ENCODE measurements at places on chromosomes 3 and 15. TPM values are rescaled to one million over a fixed set of nuclear protein-coding genes. Genes with fewer than 3 reads are reported as not detected.

DNA sequence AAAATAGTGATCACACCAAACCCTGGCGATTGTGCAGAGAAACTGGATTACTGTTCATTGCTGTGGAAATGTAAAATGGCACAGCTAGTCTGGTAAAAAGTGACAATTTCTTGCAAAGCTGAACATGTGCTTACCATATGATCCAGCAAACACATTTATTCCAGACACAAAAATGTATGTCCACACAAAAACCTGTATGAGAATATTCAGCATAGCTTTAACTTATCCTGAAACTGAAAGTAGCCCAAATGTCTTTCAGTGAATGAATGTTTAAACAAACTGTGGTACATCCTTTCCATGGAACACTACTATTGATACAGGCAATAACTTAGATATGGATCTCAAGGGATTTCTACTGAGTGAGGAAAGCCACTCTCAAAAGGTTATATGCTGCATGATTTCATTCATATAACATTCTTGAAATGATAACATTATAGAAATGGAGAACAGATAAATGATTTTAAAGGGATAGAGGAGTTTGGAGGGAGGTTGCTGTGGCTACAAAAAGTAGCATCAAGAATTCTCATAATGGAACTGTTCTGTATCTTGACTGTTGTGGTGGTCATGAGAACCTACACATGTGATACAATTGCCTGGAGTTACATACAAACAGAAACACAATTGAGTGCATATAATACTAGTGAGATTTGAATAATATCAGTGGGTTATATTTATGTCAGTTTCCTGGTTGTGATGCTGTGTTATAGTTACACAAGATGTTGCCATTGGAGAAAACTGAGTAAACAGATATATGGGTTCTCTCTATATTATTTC lies 70.7 kb upstream of the DPH6 start:
- no peak for DNase-seq

DNA sequence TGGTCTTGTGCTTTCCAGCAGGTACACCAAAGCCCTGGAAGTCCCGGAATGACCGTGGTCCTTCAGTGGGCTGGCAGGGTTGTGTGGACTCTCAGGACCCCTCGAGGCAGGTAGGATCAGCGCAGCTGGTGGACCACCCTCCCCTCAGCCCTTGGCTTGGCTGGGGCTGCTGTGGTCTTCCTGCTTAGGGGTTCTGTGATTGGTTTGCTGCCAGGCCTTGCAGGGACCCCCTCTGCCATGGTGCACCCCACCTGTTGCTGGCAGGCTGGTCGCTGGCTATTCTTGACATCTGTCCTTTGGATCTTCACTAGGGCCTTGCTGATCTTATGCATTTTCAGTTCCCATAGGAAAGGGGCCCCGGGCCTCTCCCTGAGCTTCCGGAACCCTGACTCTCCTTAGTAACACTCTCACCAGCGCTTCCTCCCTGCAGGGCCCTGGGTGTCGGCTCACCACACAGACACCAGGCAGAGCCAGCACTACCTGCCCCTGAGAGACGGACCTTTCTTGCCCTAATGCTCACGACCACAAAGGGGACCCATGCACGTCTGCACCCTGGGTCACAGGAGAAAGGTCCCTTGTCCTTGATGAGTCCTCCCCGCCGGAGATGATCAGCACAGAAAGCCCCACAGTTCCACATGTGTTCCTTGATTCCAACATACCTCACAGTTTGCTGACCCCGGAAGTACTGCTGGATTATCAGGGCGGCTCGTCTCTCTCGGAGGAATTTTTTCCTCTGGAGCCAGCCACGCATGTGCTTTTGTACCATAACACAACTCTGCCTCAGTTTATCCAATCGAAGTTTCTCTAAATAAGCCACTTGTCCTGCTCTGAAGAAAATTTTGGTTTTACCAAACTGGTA lies 51.7 kb downstream of the MYO5C start:
- DNase-seq = no peak

DNA sequence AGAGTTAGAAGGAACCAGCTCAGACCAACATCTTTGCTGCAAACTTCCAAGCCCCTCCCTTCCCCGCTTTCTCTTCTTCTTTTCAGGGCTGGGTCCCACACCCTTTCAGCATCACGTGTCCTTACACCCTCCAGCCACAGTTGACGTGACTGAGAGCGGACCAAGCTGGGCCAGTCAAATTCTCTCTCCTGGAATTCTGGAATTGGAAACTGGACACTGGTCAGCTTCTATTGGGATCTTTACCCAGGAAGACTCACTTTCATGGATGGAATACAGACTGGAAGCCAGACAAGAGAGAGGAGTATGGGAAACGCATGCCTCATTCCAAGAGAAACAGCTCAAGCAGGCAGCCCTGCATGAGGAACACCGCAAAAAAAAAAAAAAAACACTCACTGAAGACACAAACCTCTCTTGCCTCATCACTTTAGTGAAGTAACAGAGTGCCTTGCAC lies 12.4 kb upstream of the TPM1 start:
- no peak for DNase-seq

GRCh38 chr3:108387063-108387462 lies 90.7 kb downstream of the HHLA2 start:
- no peak for DNase-seq

The SH3BP5 gene
- 96.2 TPM for total RNA-seq

- DNase-seq = no peak
Observed at GRCh38 chr3:151859233-151859673, 14.2 kb upstream of the SUCNR1 start.

GRCh38 chr3:112360561-112360960 lies 27.6 kb downstream of the CD200 start:
- no peak for DNase-seq

DNA sequence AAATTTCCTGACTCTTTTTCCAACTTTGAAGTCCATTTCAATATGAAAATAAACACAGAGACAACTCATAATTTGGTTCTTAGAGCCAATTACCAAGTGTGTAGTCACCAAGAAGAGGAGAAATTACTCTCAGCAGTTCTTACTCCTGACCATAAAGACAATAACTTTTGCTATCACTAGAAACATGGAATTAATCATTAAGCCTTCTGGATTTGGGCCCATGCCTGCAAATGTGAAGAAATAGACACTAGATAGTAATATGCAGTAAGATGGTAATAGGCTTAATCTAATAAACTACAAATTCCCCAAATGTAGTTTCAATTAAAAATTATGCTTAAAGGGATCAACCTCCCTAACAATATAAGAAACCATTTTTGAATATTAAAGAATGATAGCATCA lies 185.1 kb upstream of the AGTR1 start:
- DNase-seq = no peak

The SHC4 gene
- 1.3 TPM for total RNA-seq

The WDR72 gene
- total RNA-seq = 0.66 TPM

DNA sequence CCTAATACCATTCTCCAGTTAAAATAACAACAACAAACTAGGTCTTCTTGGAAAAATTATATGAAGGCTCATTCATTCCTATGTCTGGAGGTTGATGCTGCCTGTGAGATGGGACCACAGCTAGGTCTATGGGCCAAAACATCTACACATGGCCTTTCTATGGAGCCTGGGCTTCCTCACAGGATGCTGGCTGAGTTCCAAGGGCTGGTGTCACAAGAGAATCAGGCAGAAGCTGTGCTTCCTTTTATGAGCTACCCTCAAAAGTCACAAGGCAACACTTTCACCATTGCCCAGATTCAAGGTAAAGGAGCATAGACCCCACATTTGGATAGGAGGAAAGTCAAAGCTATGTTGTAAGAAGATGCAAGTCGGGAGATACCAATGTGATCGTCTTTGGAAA lies 4.6 kb upstream of the RTP2 start:
- DNase-seq = no peak

The CHRNB4 gene
- not detected for total RNA-seq

- DNase-seq = no peak
Observed at GRCh38 chr3:181329024-181329423, 339.5 kb upstream of the DNAJC19 start.

The UBXN7 gene
- total RNA-seq = 25.8 TPM

- DNase-seq = no peak
Observed at GRCh38 chr3:24145481-24145880, 200.4 kb downstream of the NR1D2 start.

GRCh38 chr15:66939451-66940023 lies 125.9 kb upstream of the SMAD3 start:
- no peak for DNase-seq

The MEGF11 gene
- not detected for total RNA-seq

GRCh38 chr3:183142199-183142598 lies 20.3 kb downstream of the LAMP3 start:
- DNase-seq = no peak

DNA sequence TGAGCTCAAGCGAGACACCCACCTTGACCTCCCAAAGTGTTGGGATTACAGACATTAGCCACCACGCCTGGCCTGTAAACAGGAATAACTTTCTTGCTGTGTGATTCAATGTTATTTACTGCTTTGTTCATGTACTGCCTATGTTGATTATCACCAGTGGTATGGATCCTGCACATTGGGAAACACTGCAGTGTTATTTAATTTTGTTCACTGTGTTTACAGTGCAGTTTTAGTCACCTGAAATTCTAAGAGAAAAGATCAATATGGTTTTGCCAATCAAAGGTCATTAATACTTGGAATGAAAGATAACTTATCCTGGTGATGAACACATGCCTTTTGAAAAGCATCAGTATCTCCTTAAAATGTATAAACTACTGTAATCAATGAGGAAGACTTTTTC lies 8.6 kb upstream of the GABPB1 start:
- no peak for DNase-seq

The GOLGA6A gene
- not detected for total RNA-seq

The SLC51A gene
- not detected for total RNA-seq

The EPM2AIP1 gene
- 13.8 TPM for total RNA-seq

The GOLGA6L4 gene
- 3.8 TPM for total RNA-seq

DNA sequence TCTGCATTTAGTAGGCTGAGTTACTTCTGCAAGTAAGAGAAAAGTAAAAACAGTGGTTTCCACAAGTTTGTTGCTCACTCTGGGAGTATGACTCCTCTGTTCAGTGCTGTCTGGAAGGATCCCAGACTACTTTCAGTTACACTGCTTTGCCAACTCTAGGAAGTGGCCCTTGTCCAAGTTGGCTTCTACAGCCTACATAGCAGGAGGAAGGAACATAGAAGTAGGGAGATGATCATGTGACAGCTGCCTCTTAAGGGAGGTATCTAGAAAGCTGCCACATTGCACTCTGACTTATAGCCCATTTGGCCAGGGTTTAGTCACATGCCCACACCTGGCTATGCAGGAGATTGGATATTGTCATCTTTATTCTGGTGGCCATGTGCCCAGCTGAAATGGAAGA lies 298.1 kb downstream of the NSUN3 start:
- no peak for DNase-seq

GRCh38 chr3:67654844-67655177 lies 399 bp upstream of the SUCLG2 start:
- DNase-seq = no peak

GRCh38 chr15:58228718-58229117 lies 90.5 kb downstream of the AQP9 start:
- no peak for DNase-seq

The FBXL2 gene
- 19.7 TPM for total RNA-seq

- no peak for DNase-seq
Observed at GRCh38 chr3:23390446-23390845, 187.3 kb downstream of the UBE2E2 start.

DNA sequence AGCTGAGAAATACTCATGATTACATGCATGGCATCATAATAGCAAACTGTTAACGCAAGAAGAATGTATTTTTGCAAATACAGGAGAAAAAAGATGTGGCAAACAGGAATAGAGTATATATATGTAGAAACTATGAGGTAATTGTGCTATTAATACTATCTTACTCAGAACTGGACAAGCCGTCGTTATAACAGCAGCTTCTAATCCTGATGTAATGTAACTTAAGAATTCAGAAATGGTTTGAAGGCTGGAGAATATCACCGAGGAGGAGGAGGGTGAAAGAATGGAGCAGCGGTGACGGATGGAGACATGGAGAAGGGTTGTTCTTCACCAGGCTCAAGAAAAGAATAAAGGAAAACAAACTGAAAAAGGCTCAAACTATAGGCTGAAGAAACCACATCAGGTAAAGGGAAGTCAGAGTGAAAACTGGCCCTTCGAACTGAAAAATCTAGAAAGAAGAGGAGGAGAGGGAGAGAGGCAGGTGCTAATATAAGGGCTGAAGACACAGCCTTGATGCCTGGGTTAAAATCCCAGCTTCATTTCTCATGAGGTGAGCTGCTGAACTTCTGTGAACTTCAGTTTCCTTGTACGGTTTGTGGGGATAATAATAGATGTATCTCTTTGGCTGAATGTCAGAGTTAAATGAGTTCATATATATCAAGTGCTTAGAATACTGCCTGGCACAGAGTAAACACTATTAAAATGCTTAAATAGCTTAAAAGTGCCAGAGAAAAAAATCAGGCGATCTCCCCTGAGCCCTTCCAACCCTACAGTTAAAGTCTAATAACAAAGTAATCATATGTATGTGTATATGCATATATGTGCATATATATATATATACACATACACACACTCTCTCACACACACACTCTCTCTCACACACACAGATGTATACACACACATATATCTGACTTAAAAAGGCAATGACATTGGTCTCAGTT lies 43.9 kb downstream of the GOLIM4 start:
- no peak for DNase-seq

- DNase-seq = no peak
Observed at GRCh38 chr3:72102112-72102616, 317.2 kb upstream of the PROK2 start.

GRCh38 chr15:68552773-68553172 lies 26.0 kb upstream of the CORO2B start:
- DNase-seq = no peak

- no peak for DNase-seq
Observed at GRCh38 chr3:65963787-65964677, 74.7 kb downstream of the MAGI1 start.

DNA sequence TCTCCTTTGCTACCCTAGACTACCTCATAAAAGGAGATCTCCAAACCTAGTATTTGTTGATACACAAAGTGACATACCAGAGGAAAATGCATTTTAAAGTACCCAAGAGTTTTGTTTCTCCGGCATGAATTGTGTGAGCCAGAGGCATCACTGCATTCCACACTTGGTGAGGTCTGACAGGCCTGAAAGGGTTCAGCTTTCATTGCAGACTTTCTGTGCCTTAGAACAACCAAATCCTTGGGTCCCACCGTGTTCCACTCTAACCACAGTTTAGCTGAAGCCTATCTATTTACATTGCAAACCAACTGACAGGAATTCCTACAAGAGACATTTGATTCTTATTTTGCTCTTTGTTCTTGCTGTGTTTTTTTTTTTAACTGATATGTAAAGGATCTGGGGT lies 21.0 kb upstream of the EID1 start:
- DNase-seq = no peak

DNA sequence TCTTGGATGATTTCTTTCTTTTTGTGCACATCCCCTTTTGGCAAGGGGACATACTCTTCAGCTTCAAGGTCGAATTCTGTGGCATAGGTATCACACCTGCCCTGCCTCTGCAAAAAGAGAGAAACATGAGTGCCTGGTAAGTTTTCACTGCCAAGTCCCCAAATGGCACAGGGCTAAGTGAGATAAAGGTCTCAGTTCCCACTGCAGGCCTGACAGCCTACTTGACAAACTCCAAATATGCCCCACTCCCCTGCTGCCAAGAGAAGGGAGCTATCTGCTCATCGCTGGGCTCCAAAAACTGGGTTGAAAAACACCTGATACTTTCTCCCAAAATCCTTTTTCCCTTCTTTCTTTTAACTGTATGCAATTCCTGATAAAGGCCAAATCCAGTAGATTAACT lies 23.0 kb downstream of the RUVBL1 start:
- DNase-seq = no peak
